Colonic mucosa (tissue), 4 donors: ENCODE measurements at places on chromosomes 6 and 20. TPM values are rescaled to one million over a fixed set of nuclear protein-coding genes. Genes with fewer than 3 reads are reported as not detected.
A peak's percentile ranks its signal among the peaks of the same experiment; 100 is the strongest.

GRCh38 chr6:12001706-12002435, 10.2 kb upstream of the HIVEP1 start:
- no peak for DNase-seq

- no peak for DNase-seq
These were observed 10.8 kb upstream of the MAN1A1 start for GRCh38 chr6:119360262-119360915.

DNA sequence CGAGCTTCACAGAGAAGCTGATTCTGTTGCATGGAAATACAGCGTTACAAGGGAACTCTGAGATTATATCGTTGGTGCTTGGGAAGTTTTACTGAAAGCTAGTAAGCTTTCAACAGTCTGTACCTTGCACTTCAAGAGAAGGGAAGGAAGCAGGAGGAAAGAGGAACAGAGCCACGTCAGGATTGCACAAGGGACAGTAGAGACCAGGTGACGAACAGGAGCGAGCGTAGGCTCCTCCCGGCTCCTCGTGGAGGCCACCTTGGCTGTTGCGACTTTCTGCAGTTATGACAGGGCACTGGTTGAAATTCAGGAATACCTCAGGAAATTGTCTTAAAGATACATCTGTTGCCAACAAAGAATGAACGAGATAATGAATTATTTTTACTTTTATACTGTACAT, 18.8 kb downstream of the RTF2 start:
- no peak for DNase-seq

DNA sequence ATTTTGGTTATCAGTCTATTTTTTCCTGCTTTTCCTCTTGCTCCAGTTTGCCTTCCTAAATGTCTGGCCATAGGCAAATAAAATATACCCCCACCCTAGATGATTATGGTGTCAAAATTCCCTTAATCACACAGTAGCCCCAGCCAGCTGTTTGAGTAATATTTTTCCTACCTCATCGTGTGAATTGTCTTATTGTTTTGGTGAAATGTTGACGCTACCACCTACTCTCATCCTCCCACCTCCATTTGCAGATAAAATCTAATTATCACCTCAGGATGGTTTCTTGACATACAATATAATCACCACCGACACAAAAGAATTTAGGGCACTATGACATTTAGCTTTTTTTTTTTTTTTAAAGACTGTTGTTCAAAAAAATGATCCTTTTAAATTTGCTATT, 44.1 kb upstream of the FUCA2 start:
- DNase-seq, result no peak

The SCAF8 gene
- total RNA-seq, result 35.6 TPM

GRCh38 chr6:53796791-53797190, 2.0 kb downstream of the LRRC1 start:
- no peak for DNase-seq

DNA sequence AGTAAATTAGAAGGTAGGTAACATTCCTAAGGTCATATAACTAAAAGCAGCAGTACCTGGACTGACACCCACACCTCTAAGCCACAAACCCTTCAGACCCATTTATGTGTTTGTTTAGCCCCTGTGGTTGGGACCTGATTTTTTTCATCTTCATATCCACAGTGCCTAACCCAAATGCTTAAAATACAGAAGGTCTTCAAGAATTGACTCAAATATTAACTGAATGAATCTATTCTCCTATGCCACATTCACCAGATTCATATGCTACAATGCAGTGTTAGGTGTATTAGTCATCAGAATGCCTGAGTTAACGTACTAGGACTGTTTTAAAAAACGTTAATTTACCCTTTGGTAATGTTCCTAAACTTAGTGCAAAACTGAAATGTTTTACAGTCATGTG, 124.8 kb downstream of the AHI1 start:
- DNase-seq, result no peak

GRCh38 chr6:124482071-124482491, 480.2 kb upstream of the RNF217 start:
- DNase-seq, result no peak

The SNAI1 gene
- 4.5 TPM for total RNA-seq

DNA sequence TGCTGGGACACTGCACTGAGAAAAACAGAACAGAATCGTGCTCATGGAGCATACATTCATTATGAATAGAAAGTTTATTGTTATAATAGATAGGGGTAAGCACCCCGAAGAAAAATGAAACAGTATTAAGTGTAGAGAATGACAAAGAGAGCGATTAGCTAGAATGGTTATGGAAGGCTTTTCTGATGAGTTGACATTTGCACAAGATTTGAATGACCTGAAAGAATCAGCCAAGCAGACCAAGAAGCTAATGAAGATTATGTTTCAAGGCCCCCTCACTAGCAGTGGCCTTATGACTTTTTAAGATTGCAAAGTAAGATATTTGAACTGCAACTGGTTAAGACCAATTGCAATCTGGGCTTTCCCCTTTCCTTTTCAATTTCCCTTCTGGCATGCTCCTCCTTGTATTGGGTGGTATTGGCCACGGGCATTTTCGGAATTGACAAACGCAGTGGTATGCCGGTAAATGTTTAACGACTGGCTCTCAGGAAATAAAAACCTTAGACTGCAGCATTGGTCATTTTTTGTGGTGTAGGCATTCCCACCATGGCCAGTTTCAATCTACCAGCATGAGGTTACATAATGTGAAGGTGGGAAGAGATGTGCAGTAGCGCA, 120.0 kb upstream of the CITED2 start:
- DNase-seq, result no peak

- peak; percentile 84 for DNase-seq
These were observed 15.0 kb downstream of the ZNF217 start for GRCh38 chr20:53578492-53579222.

The TRIM40 gene
- 10.7 TPM for total RNA-seq

The TFAP2C gene
- 0.57 TPM for total RNA-seq

DNA sequence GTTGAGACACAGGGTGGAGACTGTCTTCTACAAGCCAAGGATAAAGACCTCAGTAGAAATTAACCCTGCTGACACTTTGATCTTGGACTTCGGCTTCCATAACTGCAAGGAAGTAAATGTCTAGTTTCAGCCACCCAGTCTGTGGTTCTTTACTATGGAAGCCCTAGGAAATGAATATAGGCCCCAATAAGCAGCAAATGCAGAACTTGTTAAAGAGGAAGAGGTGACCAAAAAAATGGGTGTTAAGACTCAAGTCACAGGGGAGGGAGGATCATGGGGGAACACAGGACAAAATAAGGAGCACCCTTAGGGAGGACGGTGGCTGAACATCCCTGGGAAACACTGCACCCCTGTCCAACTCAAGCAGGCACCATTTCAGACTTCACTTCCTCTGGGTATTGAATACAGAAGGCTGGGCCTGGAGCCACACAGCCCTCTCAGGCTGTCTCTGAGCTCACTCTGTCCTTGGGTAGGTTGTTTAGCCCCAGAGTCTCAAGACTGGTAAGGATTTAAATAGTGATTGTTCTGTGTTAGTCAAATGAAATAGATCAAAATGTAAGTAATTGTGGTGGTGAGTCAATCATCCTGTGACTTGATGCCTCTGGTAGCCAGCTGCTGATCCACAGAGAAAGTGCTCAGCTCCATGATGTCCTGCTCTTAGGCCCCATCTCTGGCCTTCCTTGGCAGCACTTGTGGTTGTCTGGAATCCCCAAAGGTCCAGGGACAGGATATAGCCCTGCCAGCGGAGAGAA, 30.5 kb upstream of the SIRPD start:
- no peak for DNase-seq

The SLC23A2 gene
- total RNA-seq, result 5.1 TPM

DNA sequence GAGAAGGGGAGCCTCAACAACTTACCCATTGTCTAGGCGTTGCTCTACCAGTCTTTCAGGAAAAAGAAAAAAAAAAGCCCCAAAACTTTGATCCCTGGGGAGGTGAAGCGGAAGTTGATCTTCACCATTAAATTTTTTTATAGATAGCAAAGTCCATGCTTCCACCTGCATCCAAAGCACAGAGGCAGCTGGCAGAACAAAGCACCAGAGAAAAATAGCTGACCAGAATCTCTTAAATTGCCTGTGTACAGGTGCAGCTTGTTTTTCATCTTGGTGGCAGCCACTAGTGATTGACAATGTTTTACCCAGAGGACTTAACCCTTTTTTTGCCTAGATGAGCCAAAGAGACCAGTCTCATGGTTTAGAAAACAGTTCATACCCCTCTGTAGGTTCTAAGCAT, 86.0 kb downstream of the MYB start:
- peak; percentile 73 for DNase-seq

The MPC1 gene
- 144 TPM for total RNA-seq

GRCh38 chr6:14055541-14055940, 62.0 kb upstream of the CD83 start:
- DNase-seq, result no peak

GRCh38 chr6:87667032-87667431, 35.0 kb downstream of the AKIRIN2 start:
- DNase-seq, result no peak

The PFDN6 gene
- total RNA-seq, result 36.5 TPM

- no peak for DNase-seq
These were observed 16.1 kb upstream of the STX11 start for GRCh38 chr6:144134176-144134575.

- no peak for DNase-seq
These were observed 89.7 kb upstream of the RNF217 start for GRCh38 chr6:124872361-124873065.

GRCh38 chr6:149877659-149878058, 13.5 kb upstream of the LRP11 start:
- DNase-seq, result no peak

The HNF4A gene
- total RNA-seq, result 288 TPM

- no peak for DNase-seq
These were observed 109.0 kb upstream of the COL21A1 start for GRCh38 chr6:56356426-56356825.

GRCh38 chr6:75491291-75491690, 2.3 kb downstream of the FILIP1 start:
- no peak for DNase-seq

GRCh38 chr6:20891161-20891560, 356.9 kb downstream of the CDKAL1 start:
- DNase-seq, result no peak

The SFTA2 gene
- total RNA-seq, result 1.3 TPM

DNA sequence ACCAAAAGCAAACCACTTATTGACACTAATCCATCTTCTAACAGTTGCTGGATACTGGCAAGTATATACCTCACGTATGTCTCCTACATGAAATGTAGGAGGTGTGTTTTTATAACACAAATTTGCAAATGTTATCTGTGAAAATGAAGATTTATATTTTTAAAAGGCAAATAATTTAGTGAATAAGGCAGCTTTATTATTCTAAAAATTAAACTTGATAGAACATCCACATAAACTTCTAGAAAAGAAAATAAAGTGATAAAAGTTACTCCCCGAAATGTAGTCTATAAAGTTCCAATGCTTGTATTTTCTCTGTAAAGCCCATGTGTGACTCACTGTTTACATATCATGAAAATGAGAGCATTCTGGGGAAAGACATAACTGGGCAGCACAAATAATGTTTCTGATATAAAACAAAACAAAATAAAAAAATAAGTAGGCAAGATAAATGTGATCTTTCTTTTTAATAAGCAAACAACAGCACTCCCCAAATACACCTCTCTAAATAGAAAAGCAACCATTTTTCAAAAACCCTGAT, 84.4 kb downstream of the MAP7 start:
- DNase-seq, result no peak

- DNase-seq, result no peak
These were observed 17.9 kb upstream of the MAP7 start for GRCh38 chr6:136568129-136568528.

DNA sequence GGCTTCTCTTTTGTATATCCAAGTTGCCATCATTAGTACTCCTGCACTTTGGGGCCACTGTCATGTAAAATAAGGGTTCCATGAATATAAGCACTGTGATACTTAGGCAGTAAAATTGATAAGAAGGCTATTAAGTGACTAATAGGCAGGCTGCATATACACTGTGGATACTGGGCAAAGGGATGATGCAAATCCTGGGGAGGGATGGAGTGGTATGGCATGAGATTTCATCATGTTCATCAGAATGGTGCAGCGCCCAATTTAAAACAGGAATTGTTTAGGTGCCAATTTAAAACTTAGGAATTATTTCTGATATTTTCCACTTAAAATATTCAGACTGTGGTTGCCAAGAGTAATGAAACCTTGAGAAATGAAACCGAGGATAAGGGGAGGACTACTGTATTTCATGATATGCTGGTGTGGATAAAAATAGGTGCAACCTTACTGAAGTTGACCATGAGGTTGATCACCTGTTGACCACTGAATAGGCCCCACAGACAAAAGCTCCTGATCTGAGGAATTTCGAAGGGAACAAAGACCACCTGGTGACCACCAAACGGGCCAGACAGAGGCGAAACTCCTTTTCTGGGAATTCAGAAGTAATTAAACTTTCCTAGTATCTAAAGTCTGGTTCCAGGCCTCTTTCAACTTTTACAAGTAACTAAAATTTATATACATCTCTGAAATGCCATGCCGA, 4.9 kb upstream of the TRIM39 start:
- DNase-seq, result no peak

DNA sequence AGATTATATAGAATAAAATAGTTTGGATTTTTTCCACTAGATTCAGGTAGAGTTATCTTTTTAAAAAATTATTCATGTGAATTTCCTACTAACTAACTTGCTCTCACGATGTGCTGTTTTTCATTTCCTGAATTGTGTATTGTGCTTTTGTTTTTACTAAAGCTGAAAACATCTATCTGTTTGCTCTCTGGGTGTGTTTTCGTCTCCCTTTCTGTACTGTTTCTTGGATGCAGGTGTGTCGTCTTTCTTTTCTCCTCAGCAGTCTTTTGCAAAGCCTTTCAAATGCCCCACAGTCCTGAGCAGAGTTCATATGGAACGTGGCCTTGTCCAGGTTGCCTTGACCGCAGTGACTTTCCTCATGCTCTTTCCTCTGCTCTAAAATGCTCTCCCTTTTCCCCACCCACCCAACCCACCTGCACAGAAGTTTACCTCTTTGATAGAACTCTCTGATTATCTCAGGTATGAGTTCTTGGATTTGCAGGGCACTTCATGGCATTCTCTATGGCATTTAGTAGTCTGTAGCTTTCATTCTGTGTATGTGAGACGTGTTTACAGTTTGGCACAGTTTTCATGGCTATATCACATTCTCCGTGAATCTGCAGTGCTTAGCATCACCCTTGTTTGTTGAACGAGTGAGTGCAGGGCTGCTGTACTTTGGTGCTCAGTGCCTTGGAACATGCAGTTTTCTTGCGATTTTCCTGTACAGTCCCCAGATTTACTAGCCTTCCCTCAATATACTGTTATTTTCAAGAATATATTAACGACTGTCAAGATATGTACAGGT, 77.1 kb downstream of the FARS2 start:
- DNase-seq, result no peak

The SCGN gene
- 8.1 TPM for total RNA-seq

The DDO gene
- total RNA-seq, result 2.3 TPM

GRCh38 chr6:80105972-80106417, 476 bp upstream of the BCKDHB start:
- DNase-seq, result no peak

The SLC22A2 gene
- not detected for total RNA-seq

The TOX2 gene
- 4.0 TPM for total RNA-seq
